ENCODE measurements at places on chromosomes 6 and 20.

- DNase-seq = no peak
Observed at GRCh38 chr20:9498322-9498721, 16.1 kb upstream of the LAMP5 start.

DNA sequence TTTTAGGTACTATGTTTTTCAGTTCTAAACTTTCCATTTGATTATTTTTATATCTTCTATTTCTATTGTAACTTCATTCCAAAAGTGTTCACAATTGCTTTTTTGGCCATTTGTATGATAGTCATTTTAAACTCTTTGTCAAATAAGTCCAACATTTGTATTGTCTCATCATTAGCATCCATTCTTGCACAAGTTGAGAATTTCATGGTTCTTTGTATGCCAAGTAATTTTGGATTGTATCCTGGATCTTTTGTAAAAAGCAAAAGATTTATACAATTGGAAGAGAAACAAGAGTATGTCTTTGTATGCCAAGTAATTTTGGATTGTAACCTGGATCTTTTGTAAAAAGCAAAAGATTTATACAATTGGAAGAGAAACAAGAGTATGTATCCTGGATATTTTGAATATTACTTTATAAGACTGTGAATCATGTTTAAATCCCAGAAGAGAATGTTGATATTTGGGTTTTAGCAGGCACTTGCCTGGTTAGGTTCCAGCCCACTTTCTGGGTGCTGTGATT, 36.9 kb upstream of the NT5E start:
- no peak for DNase-seq

DNA sequence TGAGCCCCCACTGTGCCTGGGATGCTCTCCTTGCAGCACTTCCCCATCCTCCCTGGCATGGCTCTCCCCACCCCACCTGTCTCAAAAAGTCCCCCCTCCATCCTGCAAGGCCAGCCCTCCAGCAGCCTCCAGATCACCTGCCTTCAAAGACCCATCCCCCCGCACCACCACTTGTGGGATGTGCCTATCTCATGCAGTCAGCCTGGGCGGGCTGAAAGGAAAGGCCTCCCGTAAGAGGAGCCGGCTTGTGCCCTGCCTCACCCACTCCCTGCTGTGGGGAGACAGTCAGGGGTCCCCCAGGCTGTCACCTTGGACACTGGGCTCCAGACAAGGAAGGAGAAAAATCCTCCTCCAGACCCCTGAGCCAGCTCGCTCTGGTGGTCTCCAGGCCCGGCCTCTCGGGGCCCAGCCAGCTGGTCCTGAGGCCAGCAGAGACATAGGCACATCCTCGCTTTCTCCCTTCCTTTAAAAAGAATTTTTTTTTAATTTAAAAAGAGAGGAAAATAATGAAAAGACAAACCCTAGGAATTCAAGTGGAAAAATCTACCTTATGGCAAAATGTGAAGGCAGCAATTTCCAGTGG, 77.3 kb downstream of the GRM4 start:
- DNase-seq = no peak

- no peak for DNase-seq
Observed at GRCh38 chr6:144594585-144594984, 309.4 kb downstream of the UTRN start.

DNA sequence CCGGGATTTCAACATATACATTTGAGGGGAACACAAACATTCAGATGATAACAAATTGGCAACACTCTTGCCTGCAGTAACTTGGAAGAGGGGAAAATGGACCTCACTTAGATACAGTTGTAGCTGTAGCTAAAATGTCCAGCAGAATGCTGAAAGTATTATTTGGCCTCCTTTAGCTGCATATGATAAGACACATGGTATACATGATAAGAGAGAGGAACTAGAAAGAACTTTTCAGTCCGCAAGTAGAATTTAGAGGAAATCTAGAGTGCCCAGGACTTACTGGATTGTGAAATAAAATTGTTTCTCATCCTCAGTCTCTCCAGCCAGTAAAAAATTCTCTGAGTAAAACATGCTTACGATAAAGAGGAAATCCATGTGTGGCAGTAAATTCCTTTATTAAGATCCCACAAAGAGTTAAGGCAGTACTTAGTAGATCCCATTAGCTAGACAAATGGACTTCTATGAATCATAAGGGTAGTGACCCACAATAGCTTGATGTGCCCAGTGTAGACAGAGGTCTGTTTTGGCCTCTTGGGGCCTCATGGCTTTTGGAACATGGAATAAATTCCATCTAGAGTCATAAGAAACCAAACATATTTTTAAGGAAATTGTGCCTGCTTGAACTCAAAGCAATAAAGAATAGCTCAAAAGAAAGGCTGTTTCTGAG, 87.9 kb upstream of the RBM24 start:
- DNase-seq = no peak

GRCh38 chr20:31617432-31618104, 12.5 kb downstream of the ID1 start:
- DNase-seq = no peak

GRCh38 chr6:33630014-33630413, 8.9 kb downstream of the ITPR3 start:
- DNase-seq = no peak

- no peak for DNase-seq
Observed at GRCh38 chr6:163714179-163714578, 299.7 kb downstream of the QKI start.

DNA sequence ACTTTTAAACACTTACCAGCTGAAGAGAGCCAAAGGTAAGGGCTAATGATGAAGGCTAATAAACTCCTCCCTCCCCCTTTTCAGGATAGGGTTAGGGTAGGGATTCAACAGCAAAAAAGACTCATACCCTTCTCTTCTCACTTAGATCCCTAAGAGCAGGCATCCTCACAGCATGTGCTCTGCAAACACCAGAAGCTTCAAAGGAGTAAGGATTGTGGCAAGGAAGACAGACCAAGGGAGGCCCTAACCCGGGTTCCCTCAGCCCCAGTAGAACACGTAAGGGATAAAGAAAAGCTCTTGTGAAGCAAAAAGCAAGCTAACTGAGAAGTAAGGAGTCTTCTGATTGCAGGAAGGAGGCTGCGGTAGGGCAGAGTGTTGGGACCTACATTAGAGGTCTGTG, 11.6 kb downstream of the MAP3K7 start:
- DNase-seq = no peak

DNA sequence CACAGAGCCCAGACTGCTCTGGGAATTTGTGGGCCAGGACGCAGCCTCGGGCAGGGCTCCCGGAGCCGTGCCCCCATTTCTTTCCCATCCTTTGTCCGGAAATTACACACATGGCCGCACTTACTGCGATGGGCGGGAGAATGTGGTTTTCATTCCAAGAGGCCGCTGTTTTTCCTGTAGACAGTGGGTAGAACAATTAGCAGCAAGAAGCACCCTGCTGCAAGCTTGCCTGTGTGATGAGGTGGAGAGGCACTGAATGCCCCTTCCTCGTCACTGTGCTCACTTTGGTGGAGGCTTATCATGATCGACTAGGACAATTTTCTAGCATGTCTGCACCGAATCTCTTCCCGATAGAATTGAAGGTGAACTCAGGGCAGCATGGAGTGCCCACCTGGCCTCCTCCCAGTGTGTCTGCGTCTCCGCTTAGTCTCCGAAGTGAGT, 102.8 kb downstream of the DACT2 start:
- DNase-seq = no peak

DNA sequence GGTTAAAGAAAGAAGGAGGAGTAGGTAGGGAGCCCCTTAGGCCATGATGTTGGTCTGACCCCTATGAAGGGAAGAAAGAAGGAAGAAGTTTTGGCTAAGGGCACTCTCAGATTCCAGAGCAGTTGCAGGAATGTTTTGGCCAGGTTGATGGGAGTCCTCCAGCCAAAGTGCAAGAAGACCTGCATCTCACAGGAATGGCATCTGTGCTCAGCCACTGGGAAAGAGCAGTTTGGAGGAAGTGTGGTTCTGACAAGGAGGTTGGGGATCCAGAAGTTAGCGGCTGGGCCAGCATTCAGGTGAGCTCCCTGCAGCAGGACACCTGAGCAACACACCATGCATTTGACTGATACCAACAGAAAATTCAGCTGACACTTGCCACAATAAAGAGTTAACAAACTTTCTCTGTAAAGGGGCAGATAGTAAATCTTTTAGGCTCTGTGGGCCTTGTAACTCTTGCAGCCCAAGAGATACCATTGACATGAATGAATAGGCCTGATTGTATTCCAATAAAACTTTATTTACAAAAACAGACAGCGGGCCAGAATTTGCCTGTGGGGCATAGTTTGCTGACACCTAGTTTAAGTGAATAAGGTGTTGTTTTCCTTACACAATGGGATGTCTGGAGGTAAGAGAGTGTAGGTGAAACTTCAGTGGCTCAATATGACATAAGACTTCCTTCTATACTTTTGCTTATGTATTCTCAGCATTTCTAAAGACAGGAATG, 71.0 kb downstream of the EDN1 start:
- DNase-seq = no peak

DNA sequence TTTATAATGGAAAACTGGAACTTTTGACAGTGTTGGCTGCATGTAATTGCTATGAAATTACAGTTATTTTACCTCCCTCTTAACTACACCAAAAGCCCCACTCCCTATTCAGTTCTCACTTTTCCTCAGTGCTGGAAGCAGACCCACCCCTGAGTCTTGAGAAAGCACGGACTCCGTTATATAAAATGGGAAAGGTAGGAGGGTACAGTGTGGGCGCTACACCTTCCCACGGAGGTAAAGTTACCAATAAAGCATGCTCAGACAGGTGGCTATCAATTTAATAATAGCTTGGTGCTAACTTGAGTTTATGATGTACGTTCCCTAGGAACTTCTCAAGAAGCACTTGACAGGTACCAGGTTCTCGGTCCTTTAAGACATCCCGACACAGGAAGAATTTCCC, 59.0 kb downstream of the CLIC5 start:
- no peak for DNase-seq

- DNase-seq = no peak
Observed at GRCh38 chr20:58431134-58431533, 42.1 kb downstream of the VAPB start.

- DNase-seq = no peak
Observed at GRCh38 chr6:29742127-29742526, 18.9 kb downstream of the HLA-F start.

DNA sequence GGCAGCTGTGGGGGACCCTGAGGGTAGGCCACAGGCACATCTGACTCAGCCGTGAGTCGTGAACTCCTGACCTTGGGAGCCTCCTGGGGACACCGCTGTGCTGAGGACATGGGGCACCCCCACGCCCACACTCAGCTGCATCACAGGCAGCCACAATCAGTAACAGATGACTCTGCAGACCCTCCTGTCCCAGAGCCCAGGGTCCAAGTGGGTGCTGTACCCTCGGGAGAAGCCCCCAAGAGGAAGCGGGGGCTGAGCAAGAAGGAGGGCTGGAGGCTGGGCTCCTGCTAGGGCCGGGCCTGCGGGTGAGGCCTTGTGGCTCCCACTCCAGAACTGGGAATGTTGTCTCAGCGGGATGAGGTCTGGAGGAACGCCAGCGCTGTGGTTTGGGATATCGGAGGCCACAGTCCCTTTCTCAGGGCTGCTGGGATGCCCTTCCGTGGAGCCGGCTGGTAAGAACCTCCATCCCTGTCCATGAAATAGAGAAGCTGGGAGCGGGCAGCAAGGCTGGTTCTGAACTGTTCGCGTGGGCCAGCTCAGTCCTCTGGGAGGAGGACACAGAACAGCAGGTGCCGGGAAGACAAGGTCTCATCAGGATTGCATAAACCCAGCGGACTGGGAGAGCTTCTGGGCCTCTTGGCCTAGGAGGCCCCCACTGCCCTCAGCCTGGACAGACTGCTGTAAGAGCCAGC, 3.1 kb upstream of the LAMA5 start:
- DNase-seq = no peak

DNA sequence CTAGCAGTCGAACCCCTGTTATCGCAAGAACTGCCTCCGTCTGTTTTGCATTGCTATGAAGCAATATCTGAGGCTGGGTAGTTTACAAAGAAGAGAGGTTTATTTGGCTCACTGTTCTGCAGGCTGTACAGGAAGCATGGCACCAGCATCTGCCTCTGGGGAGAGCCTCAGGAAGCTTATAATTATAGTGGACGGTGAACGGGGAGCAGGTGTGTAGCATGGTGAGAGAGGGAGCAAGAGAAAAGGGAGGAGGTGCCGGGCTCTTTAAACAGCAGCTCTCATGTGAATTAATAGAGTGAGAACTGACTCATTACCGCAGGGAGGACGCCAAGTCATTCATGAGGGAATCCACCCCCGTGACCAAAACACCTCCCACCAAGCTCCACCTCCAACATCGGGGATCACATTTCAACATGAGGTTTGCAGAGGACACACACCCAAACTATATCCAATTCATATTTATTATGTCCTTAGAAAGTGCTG, 172.6 kb upstream of the KCNG1 start:
- no peak for DNase-seq

- DNase-seq = no peak
Observed at GRCh38 chr6:15493437-15494168, 169.2 kb downstream of the DTNBP1 start.

DNA sequence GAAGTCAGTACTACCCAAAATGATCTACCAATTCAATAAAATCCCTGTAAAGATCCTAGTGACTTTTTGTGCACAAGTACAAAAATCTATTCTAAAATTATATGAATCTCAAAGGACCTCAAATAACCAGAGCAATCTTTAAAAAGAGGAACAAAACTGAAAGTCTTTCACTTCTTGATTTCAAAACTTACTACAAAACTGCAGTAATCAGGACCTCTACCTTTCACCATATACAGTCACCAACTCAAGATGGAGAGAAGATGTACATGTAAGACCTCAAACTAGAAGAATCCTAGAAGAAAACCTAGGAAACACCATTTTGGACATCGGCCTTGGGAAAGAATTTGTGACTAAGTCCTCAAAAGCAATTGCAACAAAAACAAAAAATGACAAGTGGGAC, 109.5 kb upstream of the CD93 start:
- no peak for DNase-seq

GRCh38 chr20:50583442-50584150, 73.4 kb downstream of the PTPN1 start:
- no peak for DNase-seq

DNA sequence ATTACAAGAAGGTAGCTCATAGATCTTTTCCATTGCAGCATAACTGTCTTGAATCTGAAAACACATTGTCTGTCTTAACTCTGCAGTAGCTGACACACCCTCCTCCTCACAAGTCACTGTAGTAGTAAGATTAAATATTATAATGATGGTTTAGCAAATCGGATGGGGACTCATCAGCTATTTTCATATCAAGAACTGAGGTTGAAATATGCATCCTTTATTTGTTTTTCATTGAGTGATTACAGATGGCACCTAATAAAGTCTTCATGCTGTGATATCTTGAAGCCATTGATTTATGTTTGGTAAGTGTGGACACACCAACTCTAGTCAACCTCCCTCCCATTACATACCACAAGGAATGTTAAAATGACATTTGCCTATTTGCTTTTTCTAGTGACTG, 267.4 kb upstream of the TAB2 start:
- DNase-seq = no peak

DNA sequence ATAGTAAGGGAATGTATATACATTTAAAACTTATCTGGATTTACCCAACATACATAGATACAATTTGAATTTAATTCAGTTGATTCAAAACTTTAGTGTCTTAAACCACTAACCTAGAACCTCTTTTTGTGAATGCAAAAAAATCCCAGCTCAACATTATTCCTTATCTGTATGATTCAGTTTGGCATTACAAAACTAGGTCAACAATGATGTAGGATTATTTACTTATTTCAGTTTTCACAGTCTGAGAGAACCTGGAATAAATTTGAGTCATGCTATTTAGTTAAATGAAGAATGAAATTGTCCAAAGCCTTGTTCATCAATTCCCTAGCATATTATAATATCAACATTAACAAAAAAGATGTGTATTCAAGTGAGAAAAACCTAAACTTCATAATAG, 7.4 kb upstream of the PLCB1 start:
- DNase-seq = no peak

- no peak for DNase-seq
Observed at GRCh38 chr6:135096403-135097130, 41.9 kb upstream of the HBS1L start.
